ENCODE measurements at places on chromosomes 2 and 18.

- no peak for DNase-seq
Observed at GRCh38 chr18:78861706-78862105, 117.9 kb upstream of the SALL3 start.

- DNase-seq: no peak
Observed at GRCh38 chr2:56410140-56410539, 226.3 kb downstream of the CCDC85A start.

- DNase-seq: no peak
Observed at GRCh38 chr18:26617151-26617554, 68.8 kb upstream of the KCTD1 start.

DNA sequence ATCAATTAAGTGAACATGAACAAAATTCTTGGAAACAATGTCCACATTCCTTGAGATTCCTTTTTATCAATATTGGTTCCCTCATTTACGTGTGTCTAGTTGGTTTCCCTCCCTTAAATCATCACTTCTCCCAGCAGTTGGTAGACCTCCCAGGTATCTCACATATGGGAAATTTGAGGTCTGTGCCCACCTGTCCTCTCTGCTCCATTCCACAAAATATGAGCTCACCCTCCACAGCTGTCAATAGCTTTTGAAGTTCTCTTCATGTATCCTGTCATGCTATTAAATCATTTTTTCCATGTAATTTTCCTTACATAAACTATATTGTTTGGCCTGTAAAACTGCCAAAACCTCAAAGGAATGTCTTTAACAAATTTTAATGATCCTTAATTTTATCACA lies 992.2 kb upstream of the ACVR2A start:
- no peak for DNase-seq

Data from CD4-positive, alpha-beta T cell treated with Interleukin-4 for 1 hour (primary cell).